ENCODE measurements at places on chromosomes 7 and 10.

DNA sequence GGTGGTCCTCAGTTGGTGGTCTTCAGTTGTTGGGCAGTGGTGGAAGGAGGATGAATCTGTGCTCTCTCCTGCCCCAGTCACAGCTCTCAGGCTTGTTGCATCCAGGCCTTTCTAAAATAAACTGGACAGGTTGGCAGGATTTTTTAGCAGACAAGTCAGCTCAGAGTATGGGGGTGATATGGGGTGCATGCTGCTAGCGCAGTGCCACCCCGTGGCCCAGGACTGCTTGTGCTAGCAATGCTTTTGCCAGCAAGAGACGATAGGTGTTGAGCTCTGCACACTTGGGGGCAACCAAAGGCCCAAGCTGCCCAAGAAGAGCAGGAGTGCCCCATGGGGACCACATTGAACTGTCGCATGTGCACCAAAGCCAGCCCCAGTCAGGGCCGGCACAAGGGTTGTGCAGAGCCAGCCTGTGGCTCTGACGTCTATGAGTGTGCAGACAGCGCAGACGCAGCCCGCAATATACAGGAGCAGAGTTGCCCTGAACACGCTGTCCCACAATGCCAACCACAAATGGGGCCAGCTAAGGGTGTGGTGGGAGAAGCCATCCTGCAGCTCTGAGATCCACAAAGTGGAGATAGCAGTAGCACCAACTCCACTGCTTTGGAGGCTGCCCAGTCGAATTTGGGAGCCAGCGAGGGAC, 49.8 kb upstream of the PDSS1 start:
- no peak for DNase-seq
- H3K4me3 ChIP-seq: no peak overlapping the region
- no peak overlapping the region for H3K27ac ChIP-seq
- no peaks in the 10 kb centered on the region for H3K27me3 ChIP-seq
- no peaks in the 10 kb centered on the region for H3K36me3 ChIP-seq

DNA sequence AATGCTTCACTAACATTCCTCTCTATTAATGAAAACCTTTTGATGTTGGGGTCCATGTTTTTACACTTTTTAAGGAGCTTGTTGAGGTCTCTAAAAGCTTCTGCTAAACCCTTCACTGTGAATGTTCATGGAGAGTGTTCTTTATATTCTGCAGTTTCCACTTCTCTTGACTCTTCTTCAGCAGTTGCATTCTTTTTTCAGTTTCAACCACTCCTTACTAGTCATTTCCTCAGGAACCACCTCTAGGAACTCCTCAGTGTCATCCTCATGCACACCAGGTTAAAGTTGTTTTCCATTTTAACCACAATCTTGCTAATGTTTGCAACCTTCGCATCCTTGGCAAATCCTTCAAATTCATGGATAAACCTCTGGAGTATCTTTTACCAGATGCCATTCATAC, 821.6 kb downstream of the ANKRD7 start:
- H3K27ac ChIP-seq: no peak overlapping the region
- no peaks in the 10 kb centered on the region for H3K36me3 ChIP-seq
- H3K4me1 ChIP-seq: no peaks in the 10 kb centered on the region
- H3K4me3 ChIP-seq: no peak overlapping the region
- H3K27me3 ChIP-seq: no peaks in the 10 kb centered on the region

DNA sequence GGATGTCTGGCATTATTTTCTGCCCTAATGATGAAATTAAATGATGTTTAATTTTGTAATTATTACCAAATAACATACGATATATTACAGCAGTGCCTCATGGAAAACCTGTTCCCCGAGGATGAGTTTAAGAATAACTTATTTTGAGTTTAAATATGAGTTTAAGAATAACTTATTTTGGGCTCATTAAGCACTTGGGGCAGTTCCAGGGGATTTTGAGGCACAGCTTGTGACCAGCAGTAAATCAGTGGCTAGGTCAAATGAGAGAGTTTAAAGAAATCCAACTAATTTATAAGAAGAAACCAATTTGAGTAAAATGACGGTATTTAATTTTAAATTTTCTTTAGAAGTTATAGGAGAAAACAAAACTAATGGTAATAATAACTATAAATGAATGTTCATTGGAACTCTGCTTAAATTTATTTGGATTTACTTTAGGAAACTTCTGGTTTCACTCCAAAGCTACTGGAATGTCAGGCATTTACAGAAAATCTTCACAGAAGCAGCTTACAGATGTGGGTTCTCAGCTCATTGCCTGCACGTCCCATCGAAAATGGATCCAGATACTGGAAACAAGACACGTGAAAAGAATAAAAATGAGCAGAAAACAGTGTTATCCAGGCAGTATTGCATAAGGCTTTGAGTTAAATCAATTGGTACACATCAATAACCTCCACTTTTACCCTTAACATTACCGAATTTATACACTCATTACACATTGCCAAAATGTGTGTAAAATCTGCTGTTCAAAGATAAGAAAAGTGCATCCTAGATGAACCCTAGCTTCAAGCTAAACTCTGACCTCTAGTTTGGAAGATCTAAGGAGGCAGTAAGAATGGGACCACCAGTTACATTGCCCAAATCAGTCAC, 784.5 kb upstream of the IGFBP3 start:
- DNase-seq: no peak
- no peak overlapping the region for H3K27ac ChIP-seq
- H3K4me3 ChIP-seq: no peak overlapping the region
- no peaks in the 10 kb centered on the region for H3K27me3 ChIP-seq

- H3K36me3 ChIP-seq: peaks cover 83% of the 10 kb centered on the region
- H3K27ac ChIP-seq: no peak overlapping the region
These were observed 91.5 kb upstream of the MXI1 start for GRCh38 chr10:110115784-110116520.

- H3K4me1 ChIP-seq: no peaks in the 10 kb centered on the region
- no peaks in the 10 kb centered on the region for H3K36me3 ChIP-seq
- H3K4me3 ChIP-seq: no peak overlapping the region
- no peaks in the 10 kb centered on the region for H3K27me3 ChIP-seq
- no peak overlapping the region for H3K27ac ChIP-seq
These were observed 397.8 kb downstream of the AUTS2 start for GRCh38 chr7:69996121-69996520.

GRCh38 chr10:36556468-36556867, 568.9 kb upstream of the ANKRD30A start:
- H3K4me1 ChIP-seq: no peaks in the 10 kb centered on the region
- no peak for DNase-seq
- no peaks in the 10 kb centered on the region for H3K36me3 ChIP-seq
- no peak overlapping the region for H3K27ac ChIP-seq
- no peak overlapping the region for H3K4me3 ChIP-seq

DNA sequence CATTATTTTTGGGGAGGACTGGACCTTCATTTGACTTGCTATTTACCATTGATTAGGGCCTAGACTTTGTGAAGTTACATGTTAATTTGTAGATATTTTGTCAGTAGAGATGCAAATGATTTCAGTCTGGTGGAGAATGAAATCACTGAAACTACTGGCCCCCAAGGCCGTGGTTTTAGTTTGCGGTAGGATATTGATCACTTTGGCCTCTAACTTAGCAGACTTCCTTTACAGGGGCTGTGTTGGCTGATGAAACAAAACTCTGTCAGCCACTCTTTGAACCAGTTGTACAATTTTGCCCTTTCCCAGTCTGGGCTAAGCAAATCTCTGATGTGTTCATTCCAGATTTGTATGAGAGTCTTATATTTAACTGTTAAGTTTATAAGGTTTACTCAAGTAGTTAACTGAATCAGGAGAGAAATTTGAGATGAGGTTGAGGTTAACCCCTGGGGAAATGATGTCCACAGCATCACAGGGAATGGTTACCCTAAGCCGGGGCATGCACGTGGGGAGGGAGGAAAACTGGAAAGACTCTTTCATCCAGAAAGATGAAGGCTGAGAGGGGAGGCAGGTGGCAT, 105.7 kb upstream of the INSIG1 start:
- no peaks in the 10 kb centered on the region for H3K36me3 ChIP-seq
- no peaks in the 10 kb centered on the region for H3K27me3 ChIP-seq
- H3K4me1 ChIP-seq: peaks cover 3% of the 10 kb centered on the region
- DNase-seq: no peak
- H3K27ac ChIP-seq: no peak overlapping the region

GRCh38 chr7:91876391-91877133, 3.9 kb downstream of the MTERF1 start:
- no peaks in the 10 kb centered on the region for H3K27me3 ChIP-seq
- no peak overlapping the region for H3K4me3 ChIP-seq
- no peak for DNase-seq
- H3K27ac ChIP-seq: no peak overlapping the region
- peaks cover 27% of the 10 kb centered on the region for H3K36me3 ChIP-seq

DNA sequence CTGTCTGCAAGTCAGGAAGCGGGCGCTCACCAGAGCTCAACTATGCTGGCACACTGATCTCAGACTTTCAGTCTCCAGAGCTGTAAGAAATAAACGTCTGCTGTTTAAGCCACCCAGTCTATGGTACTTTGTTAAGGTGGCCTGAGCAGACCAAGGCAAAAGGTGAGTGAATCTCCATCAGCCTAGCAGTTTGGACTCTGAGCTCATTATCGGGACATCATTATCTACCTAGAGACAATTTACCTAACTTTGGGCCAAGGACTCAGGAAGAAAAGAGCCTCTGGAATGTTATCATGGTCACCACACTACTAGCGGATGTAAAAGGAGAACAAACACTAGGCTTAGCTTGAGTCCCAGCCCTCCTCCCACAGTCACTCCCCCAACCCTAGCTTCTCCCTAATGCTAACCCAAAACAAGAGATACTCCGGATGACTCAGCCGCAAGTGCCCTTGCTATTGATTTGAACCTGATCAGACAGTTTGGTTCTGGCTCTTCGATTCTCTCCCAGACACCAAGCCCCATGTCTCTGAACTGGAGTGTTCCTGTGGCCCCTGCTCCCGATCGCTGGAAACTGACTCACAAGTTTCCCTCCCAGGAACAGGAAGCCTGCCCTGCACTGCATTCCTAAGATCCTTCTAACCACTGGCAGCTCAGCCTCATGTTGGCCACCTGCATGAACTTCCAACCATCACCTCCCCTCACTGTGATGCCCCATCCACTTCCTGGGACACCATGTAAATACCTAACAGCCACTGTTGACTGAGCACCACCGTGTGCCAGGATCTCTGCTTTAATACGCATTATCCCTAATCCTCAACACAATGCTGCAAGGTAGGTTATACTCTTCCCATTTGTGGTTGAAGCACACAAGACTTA, 34.5 kb downstream of the CREB3L2 start:
- no peaks in the 10 kb centered on the region for H3K27me3 ChIP-seq
- H3K27ac ChIP-seq: no peak overlapping the region
- H3K4me1 ChIP-seq: no peaks in the 10 kb centered on the region
- no peak for DNase-seq

- H3K27me3 ChIP-seq: no peaks in the 10 kb centered on the region
- no peaks in the 10 kb centered on the region for H3K36me3 ChIP-seq
- DNase-seq: no peak
These were observed 20.8 kb upstream of the HYAL4 start for GRCh38 chr7:123823898-123824753.

GRCh38 chr10:110409926-110410325, 87.8 kb upstream of the DUSP5 start:
- peaks cover 14% of the 10 kb centered on the region for H3K4me1 ChIP-seq
- no peak for DNase-seq
- H3K4me3 ChIP-seq: no peak overlapping the region
- no peaks in the 10 kb centered on the region for H3K36me3 ChIP-seq
- H3K27ac ChIP-seq: no peak overlapping the region

GRCh38 chr7:128310499-128310898, 33.2 kb downstream of the RBM28 start:
- no peak for DNase-seq
- no peaks in the 10 kb centered on the region for H3K4me1 ChIP-seq
- H3K27me3 ChIP-seq: no peaks in the 10 kb centered on the region

- no peak overlapping the region for H3K4me3 ChIP-seq
- H3K27ac ChIP-seq: no peak overlapping the region
- DNase-seq: no peak
- H3K36me3 ChIP-seq: no peaks in the 10 kb centered on the region
- H3K27me3 ChIP-seq: no peaks in the 10 kb centered on the region
These were observed 7.7 kb downstream of the KCNH2 start for GRCh38 chr7:150970424-150970823.

DNA sequence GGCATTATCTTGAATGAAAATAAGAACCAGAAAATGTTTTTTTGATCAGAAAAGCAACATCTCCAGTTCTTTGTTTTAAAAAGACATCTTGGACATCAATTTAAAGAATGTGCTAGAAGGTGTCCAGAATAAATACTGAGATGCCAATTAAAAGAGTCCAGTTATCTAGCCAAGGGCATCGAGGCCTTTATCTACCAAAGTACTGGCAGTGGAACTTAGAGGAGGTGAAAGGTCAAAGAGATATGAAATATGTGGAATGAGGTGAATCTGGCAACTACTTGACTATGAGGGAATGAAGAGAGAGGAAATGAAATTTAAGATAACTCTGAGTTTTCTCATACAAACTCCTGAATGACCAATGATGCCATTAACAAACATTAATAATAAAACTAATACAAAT, 154.3 kb upstream of the GNAI1 start:
- H3K4me3 ChIP-seq: no peak overlapping the region
- H3K36me3 ChIP-seq: no peaks in the 10 kb centered on the region
- DNase-seq: no peak
- no peak overlapping the region for H3K27ac ChIP-seq

DNA sequence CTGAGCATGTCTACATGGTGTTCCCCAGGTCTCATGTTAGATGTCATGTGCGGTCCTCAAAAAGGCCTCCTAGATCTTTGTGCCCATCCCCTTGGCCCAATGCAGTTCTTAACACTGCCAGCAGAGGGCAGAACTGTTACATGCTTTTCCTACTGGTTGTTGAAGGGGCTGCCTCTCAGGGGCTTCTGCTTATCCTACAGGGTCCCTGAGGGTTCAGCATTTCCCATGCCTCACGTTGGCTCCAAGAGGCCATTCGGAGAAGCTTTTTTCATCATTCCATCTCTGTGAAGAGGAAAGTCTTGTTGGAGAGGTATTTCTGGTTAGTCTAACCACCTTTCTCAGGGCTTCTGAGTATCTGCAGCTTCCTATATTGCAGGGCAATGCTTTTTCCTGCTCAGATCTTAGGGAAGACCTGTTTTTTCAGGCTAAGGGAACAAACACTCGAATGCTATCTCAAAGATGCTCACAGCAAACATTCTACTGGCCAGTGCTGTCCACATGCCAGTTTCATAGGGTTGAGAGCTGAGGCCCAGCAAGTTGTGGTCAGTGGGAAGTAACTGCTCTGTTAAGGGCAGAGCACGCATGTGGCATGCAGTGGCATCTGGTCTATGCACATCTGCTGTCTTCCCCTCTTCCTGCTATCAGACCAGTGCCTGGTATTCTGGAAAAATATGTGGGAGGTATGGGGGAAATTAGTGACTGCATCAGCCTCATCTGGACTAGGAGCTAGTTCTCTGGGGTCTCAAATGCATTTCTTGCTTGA, 31.5 kb downstream of the MBL2 start:
- H3K27me3 ChIP-seq: no peaks in the 10 kb centered on the region
- no peaks in the 10 kb centered on the region for H3K36me3 ChIP-seq
- no peak for DNase-seq
- H3K27ac ChIP-seq: no peak overlapping the region
- no peaks in the 10 kb centered on the region for H3K4me1 ChIP-seq

All from CD4-positive, CD25-positive, alpha-beta regulatory T cell (primary cell).